ENCODE measurements at places on chromosomes 7 and 10.

GRCh38 chr7:138550337-138550736, 90.3 kb downstream of the TRIM24 start:
- no peak for DNase-seq

DNA sequence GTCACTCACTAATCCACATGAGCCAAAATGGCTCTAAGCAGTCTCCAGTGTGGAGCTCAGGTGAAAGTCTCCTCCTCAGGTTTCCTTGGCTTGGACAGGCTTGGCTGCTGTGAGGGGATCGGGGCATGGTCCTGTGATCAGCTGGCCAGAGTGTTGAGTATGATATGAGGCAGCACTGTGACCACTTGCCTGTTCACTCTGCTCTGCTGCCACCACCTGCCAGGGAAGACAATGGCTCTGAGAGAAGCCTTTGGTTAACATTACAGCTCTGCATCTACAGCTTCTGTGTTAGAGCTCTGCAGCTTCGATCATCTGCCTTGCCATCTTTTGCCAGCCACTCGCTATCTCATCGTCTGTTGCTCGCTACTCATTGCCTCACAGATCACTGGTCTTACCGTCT, 20.1 kb upstream of the PTN start:
- DNase-seq = no peak

DNA sequence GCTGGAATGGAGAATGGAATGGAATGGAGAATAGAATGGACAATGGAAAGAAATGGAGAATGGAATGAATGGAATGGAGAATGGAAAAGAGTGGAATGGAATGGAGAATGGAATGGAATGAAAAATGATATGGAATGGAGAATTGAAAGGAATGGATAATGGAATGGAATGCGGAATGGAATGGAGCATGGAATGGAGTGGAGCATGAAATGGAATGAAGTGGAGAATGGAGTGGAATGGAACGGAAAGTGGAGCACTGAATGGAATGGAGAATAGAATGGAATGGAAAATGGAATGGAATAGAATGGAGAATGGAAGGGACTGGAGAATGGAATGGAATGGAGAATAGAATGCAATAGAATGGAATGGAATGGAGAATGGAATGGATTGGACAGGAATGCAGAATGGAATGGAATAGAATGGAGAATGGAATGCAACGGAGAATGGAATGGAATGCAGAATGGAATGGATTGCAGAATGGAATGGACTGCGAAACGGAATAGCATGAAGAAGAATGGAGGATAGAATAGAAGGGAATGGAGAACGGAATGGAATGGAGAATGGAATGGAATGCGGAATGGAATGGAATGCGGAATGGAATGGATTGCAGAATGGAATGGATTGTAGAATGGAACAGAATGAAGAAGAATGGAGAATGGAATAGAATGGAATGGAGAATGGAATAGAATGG, 89.4 kb downstream of the NSUN6 start:
- no peak for DNase-seq

DNA sequence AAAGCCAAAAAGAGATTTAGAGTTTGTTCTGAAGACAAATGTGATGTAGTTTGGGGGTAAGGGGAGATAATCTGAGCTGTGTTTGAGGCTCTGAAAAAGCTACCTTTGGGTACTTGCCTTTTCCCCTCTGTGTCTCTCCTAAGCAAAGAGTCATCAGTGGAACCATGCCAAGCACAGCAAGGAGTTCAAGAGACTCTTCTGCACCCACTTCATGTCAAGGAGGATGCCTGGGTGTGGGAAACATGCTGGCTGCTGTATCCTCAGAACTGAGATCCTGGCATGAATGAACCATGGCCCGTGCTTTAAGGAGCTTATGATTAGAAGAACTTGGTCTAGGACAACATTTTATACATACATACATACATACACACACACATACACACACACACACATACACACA, 142.9 kb downstream of the NOC3L start:
- DNase-seq = no peak

DNA sequence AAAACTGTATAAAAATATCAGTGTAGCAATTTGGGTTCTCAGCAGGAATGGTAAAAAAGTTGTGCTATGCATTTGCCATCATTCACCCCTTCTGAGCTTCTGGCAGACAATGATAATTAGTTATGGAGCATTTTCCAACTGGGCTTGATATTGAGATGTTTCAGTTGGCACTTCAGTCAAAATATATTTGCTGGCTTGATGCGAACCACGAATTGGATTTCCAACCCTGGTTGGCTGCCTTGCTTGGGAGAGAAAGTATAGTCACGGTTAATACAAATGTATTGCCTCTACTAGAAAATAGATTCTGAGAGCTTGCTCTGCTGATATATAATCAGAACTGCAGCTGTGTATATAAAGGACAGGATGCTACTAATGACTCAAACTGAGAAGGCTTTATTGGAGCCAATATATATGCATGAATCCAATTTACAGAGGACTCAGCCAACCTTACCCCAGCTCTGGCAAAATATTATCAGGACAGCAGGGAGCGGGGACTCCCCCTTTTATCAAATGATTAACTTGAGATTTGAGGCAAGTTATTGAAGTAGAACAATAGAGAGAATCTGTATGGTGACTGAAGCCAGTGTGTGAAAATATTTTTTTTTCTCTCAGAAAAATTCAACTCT, 219.8 kb upstream of the SMIM30 start:
- no peak for DNase-seq

- no peak for DNase-seq
These were observed 2.8 kb downstream of the SMO start for GRCh38 chr7:129191272-129191671.

DNA sequence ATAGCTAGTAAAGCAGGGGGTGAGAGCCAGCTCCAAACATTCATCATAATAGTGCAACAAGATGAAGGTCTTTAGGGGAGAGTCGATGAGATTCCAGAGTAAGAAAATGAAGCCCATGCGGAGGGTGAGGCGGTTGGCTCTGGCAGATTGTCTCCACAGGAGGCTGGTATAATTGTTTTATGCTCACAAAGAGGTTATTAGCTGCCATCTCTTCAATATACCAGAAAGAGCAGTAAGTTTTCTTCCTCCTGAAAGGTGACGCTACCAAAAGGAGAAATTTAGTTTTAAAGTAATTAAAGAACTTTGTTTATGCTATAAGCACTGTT, 59.2 kb upstream of the KCNIP2 start:
- no peak for DNase-seq

DNA sequence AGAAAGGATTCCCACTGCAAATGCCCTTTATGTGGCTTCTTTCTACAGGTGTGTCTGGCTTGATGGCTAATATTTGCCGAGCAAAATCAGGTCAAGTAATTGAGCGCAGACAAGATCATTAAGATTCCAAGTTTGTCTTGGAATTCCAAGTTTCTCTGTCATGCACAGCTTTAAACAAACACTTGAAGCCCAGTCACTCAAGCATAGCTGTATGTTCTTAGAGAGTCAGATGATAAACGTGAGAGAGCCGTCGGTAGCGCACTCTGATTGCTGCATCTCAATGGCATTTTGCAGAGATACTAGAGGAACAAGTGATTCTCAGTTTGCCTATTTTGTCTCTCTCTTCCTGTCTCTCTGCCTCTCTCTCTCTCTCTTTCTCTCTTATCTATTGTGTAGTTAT, 658 bp downstream of the DMBT1 start:
- DNase-seq = no peak

GRCh38 chr10:49618821-49619220, 5.0 kb downstream of the CHAT start:
- no peak for DNase-seq

GRCh38 chr10:31820096-31820495, 108.5 kb downstream of the ARHGAP12 start:
- DNase-seq = no peak

- DNase-seq = peak; percentile 73
These were observed 95.5 kb downstream of the CTBP2 start for GRCh38 chr10:125064681-125065492.

DNA sequence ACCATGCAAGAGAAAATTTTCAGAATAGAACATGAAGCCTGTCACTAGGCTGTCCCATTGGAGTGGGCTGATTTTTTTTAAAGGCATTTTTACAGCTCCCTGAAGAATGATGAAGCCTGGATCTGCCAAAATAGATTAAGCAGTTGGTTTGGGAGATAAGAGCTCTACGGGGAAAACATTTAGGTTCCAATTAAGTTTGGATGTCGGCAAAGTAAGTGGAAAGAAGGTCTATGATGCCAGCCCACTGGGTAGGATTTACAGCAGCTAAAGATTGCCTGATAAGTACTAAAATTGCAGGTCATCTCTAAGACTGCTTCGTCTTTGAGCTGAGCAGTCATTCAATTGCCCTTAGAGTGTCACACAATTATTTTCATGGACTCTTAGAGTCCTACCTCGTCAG, 939.2 kb upstream of the CELF2 start:
- no peak for DNase-seq

- DNase-seq = no peak
These were observed 191.2 kb downstream of the DYNC1I1 start for GRCh38 chr7:95963446-95963990.

- DNase-seq = no peak
These were observed 18.3 kb downstream of the VOPP1 start for GRCh38 chr7:55554038-55554437.

DNA sequence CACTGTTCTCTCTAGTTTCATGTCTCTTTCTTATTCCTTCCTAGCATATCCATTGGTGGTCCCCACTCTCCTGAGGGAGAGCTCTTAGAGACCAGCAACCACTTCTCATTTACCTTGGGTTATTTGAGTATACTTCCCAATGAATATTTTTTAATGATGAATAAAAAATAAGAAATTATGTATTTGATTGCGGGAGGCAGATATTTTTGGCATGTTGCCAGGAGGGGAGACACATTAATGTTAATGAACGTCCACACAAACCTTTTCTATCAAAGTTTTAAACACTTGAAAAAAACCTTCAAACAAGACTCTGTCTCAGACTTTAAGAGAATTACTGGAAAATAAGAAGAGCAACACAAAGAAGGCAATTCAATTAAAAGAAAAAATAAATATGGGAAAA, 260.6 kb upstream of the MAGI2 start:
- DNase-seq = no peak

DNA sequence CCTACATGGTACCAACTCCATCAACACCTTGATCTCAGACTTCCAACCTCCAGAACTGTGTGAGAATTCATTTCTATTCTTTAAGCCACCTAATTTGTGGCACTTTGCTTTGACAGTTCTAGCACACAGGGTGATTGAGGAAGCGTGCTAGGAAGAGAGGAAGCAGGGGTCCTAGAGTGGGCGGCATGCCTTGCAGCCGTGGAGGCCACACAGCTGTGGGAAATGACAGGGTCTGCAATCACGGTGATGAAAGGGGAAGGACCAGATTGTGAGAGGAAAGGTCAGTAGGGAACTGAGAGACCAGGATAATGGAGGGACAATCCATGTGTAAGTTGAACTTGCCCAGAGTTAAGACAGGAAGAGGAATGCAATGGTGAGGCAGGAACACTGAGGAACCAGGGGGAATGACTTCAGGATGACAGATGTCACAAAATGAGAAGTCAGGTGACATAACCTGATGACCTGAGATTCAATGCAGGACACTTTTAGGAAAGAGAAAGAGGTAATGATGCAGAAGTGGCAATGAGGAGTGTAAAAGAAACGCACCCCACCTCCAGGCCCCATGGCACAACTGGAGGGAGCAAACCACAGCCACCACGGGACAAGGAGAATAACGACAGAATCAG, 87.3 kb upstream of the PIK3CG start:
- no peak for DNase-seq

DNA sequence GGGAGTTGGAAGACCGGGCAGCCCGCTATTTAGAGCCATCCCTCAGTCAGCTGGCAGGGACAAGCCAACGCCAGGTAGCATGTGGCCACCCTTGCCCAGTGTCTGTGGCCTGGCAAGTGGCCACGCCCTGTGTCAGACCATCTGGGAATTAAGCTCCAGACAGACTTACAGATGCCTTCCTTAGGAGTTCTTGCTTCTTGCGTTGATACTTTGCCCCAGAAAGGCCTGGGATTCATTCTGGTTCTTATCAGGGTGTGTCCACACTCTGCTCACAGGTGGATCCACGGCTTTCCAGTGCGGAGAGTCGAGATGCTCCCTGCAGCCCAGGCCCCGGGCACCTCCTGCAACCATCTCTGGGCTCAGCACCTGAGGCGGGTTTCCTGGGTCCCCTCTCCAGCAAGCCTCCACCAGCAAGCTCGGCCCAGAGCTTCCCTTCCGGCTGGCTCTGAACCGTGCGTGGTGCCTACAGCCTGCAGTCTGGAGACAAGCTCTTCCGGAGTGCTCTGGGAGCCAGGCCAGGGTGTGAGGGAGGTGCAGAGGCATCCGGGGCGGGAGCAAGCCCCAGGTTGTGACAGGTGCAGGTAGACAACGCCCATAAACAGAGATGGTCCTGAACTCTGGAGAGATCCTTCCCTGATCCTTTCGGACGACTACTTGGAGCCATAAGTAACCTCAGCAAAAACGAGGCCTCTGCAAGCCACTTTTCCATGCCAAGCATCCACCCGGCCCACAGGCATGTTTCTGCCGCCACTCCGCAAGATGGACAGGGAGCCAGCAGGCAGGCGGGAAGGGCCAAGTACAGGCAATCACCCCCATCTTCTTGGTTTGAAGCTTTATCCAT, 32.3 kb upstream of the PPIF start:
- no peak for DNase-seq

- no peak for DNase-seq
These were observed 54.2 kb upstream of the CAMK2B start for GRCh38 chr7:44379366-44380188.

- DNase-seq = no peak
These were observed 55.0 kb upstream of the VWDE start for GRCh38 chr7:12458520-12459131.

- no peak for DNase-seq
These were observed 1.8 kb downstream of the TFEC start for GRCh38 chr7:116028787-116029186.

DNA sequence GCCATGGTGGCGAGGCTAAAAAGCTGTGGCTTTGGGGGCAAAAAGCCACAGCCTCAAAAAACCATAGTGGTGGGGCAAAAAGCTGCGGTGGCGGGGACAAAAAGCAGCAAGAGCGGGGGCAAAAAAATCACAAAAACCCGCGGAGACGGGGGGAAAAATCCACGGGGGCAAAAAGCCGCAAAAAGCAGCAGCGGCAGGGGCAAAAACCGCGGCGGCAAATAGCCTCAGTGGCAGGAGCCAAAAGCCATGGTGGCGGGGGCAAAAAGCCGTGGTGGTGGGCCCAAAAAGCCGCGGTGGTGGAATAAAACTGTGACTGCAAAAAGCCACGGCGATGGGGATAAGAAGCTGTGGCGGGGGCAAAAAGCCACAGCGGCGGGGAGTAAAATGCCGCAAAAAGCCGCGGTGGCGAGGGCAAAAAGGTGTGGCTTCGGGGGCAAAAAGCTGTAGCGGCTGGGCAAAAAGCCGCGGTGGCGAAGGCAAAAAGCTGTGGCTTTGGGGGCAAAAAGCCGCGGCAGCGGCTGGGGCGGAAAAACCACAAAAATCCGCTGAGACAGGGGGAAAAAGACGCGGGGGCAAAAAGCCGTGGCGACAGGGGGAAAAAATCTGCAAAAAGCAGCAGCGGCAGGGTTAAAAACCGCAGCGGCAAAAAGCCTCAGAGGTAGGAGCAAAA, 526.6 kb downstream of the ZNF33B start:
- no peak for DNase-seq

GRCh38 chr10:112952282-112953173, 2.5 kb downstream of the TCF7L2 start:
- no peak for DNase-seq
